ENCODE measurements at places on chromosomes 5 and 9.

DNA sequence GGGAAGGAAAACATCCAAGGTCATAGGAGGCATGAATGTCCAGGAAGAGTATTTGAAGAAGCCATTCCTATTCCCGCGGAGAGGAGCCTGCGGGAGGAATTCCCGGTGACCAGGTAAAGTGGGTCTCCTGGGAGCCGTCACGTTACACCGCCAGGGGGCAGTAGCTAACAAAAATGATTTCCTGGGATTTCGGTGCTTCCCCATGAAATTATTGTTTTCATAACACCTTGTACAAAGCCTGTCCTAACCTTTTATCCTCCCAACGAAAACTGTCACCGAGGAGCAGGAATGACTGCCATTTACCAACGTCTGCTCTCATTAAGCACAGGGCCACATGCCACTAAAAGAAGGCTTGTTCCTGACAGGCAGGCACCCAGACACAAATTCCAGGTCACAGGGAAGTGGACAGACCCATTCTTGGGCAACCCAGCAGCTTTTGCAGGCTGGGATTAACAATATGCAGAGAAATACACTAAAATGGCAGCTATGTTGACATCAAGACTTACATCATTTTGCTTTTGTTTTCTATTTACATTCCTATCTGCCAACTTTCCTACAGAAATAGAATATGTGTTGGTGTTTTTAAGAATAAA is 41.2 kb upstream of the CTSL start:
- no peak for DNase-seq

DNA sequence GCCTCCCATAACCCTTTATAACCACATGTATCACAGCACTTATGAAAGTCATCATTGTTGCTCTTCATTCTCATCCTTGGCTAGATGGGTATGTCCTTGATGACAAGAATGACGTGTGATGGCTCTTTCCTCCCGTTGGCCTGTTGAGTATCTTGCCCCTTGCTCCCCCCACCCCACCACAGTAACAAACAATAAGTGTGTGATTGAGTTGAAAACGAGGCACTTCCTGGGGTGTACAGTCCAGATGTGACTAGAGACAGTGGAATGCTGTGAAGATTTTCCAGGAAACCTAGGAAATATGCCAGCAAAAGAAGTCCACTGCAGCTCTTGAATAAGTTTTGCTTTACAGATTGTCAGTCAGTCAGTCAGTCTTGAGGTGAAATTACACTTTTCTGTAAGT is 262.5 kb downstream of the ELAVL2 start:
- DNase-seq = no peak

DNA sequence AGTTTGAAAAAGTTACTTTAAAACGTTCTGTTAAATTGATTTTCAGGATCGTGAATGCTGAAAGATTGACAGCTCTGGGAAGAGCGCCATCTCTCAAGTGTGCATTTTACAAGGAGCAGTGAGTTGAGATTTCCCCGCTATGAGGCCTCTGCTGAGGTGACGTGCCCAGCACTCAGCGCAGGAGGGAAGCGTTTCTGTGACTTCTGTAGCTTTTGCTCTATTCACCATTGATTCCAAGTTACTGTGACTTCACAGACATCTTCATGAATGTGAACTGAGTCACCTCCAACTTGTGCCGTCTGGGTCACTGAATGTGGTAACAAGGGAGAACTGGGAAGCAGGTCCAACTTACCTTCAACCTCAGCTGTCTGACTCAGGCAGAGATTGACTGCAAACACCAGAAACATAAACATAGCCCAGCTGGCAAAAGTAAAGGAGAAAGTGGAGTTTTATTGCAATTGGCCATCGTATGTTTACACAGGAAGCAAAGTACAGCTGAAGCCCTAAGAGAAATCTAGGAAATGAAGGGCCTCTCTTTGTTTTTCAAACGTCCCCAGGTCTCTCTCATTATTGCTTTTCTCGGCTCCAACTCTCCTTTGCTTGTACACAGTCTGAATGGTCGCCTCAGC is 428.8 kb upstream of the CLINT1 start:
- DNase-seq = no peak

GRCh38 chr5:133523013-133523658 is 89.2 kb downstream of the FSTL4 start:
- no peak for DNase-seq

- no peak for DNase-seq
Measured at GRCh38 chr9:86324901-86325300, 29.3 kb downstream of the TUT7 start.

DNA sequence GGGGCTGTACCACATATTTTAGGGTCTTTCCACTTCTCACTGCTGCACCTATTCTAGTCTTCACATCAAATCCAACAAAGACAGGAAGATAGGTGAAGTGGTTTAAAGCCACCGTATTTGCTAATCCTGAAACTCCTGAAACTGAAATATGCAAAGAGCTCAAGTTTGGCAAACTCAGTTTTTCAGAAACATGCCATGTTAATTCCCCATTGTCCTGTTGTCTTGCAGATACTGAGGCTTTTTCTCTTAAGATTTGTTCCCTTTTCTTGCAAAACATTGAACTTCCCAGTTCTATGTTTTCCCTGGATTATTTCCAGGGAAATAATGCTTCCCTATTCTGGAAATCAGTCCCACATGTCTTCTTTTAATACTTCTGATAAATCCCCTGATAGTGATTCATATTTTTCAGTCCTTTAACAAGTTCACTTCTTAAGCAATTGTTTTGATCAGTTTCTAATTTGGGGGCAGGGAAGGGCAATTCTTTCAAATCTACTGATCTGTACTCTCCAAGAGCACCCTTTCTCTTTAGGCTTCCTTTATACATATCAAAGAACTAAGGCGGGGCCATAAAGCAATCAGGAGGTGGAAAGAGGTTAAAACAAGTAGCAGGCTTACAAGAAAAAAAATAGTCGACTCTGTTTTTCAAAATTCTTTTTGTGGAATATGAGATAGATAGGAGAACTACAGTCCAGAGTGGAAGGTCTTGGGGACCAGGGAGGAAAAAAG is 648.5 kb downstream of the BNC2 start:
- no peak for DNase-seq

- DNase-seq = no peak
Measured at GRCh38 chr9:72312386-72312987, 52.5 kb downstream of the ZFAND5 start.

DNA sequence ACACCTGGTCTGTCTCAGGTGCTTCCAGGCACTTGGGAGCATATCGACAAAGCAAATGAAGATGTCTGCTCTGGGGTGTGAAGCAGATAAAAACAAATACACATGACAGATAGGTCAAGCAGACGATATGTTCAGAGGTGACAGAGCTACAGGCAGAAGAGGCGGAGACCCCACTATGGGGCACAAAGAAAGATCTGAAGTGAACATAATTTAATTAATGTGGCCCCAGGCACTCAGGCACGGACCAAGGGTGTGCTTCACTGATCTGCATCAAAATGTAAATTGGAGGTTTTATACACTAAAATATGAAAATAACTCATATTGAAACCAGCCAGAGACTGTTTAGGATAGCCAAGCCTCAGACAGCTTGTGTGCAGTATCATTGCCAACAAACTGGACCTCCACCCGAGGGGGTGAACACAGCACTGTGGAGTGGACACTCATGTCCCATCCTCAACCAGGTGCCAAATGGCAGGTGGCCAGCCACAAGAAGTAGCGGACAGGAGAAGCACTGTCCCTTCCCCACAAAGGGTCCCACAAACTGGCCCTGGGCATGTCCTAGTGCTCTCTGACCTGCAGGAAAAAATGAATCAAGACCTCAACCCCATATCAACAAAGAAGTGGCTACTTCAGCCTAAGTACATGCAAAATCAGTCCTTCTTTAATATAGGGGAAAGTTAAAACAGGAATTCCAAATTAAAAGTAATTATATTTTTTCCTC is 29.2 kb downstream of the ROR2 start:
- DNase-seq = no peak

DNA sequence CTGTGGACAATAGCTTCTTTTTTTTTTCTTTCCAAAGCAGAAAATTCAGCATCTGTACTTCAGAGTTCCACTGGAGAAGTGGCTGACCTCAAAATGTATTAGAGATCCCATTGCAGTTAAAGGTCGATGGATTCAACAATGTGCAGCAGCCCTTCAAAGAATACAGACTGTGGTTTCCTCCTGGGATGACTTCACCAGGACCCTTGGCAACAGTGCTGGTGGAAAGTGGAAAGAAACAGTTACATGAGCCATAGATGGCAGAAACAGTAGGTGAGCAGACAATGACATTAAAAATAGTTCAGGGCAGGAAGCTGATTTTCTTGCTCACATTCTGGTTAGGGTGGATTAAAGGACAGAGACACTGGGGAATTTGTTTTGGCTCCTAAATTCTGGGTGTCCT is 62.4 kb downstream of the SLC28A3 start:
- DNase-seq = no peak

GRCh38 chr9:13387734-13388067 is 108.2 kb upstream of the MPDZ start:
- DNase-seq = no peak

- DNase-seq = no peak
Measured at GRCh38 chr5:158164296-158165047, 305.5 kb upstream of the CLINT1 start.

DNA sequence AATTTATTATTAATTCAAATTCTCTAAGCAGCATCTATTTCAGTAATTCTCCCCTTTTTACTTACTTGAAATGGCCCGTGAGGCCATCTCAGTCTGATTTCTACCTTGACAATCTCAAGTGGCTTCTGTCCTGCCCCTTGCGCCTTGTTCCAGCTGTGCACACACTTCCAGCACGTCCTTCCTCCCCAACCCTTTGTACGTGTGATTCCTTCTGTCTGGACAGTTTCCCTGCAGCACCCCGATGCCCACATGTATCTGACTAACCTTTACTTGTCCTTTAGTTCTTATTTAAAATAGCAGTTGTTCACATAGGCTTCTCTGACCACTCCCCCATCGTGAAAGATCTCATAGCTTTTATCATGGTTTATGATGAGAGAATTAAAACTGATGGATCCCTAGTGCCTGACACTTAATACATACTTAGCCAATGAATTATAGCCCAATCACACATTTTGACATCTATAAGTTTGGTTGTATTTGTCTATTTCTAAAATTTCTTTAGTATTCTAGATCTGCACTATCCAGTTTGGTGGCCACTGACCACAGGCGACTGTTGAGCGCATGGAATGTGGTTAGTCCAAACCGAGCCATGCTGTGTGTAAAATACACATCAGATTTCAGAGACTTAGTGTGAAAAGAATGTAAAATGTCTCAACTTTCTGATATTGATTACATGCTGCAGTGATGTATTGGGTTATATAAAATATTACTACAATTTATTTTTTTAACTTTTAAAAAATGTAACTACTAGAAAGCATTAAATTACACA is 14.3 kb downstream of the ZBTB34 start:
- DNase-seq = no peak

GRCh38 chr9:125183561-125183960 is 6.0 kb downstream of the PPP6C start:
- no peak for DNase-seq

DNA sequence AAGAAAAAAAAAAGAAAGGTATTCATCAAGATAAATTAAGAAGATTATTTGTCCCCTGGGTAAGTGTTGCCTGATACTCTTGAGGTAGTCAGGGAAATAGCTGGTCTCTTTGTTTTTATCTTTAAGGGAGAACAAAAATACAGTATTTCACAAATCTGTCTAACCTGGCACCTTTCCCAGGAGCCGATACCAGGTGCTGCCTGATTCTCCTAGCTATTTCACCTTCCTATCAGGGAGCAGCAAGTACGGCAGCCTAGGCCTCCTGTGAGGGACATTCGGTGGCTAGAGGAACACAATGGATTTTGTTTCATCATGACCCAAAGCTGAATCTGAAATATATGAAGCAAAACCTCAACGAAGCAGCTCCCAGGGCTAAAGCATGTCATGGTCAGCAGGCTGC is 86.0 kb downstream of the TARS1 start:
- DNase-seq = no peak

GRCh38 chr5:54695198-54695966 is 177.8 kb downstream of the SNX18 start:
- DNase-seq = no peak

DNA sequence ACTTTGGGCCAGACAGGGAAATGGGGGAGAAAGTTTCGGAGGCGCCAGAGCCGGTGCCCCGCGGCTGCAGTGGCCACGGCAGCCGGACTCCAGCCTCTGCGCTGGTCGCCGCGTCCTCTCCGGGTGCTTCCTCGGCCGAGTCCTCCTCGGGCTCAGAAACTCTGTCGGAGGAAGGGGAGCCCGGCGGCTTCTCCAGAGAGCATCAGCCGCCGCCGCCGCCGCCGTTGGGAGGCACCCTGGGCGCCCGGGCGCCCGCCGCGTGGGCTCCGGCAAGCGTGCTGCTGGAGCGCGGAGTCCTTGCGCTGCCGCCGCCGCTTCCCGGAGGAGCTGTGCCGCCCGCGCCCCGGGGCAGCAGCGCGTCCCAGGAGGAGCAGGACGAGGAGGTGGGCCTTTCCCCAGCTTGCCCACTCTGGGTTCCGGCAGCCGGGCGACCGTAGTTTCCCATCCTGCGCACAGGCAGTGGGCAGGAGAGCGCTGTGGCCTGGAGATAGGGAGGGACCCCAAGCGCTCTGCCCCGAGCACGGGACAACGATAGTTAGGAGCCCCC is 516 bp downstream of the MAST4 start:
- no peak for DNase-seq

GRCh38 chr5:30994176-30994575 is 199.3 kb upstream of the CDH6 start:
- DNase-seq = no peak

DNA sequence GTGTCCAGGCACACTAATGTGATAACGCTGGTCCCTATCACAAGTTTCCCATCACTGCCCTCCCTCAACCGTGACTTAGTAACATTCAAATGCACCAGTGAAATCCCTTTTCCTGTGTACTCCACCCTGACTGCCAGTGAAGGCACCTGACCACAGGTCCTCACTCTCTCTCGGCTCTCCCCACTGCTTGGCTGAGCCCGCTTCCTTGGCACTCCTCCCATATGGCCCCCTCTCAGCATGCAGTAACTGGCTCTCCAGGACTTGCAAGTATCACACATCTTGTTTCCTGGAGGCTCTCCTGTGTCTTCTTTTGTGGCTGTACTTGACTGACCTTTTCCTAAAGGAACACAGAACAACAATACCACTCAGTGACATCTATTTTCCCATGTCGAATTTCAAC is 292.0 kb upstream of the ZNF608 start:
- DNase-seq = no peak

- DNase-seq = no peak
Measured at GRCh38 chr9:70407081-70407503, 7.4 kb downstream of the KLF9 start.
